ENCODE measurements at places on chromosomes 6 and 20.

DNA sequence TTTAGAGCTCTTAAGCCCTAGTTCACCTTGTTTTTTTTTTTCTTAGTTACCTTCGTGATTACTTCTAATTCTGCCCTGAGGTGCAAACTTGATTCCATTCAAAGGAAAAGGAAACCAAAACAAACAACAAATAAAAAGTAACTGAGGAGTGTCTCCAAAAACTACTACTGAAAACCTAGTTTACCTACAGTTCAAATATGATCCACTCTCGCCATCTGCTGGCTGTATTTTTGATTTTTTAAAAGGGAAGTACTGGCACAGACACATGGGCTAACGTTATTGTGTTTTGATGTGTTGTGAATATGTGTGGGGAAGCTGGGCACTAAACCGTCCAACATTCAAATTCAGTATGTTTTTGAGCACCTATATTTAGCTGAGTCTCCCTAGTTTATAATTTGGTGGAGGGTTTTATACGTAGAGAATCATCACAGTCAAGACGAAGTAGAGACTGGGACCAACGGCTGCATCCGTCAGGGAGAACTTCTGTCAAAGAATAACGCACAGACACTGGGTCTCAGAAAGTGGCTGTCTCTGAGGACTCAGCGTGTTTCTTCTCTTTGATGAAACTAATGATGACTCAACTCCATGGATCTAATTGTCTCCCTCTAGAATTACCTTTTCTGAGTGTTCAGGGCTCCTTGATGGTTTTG, 373.5 kb upstream of the BTBD3 start:
- peak; percentile 36 for DNase-seq

DNA sequence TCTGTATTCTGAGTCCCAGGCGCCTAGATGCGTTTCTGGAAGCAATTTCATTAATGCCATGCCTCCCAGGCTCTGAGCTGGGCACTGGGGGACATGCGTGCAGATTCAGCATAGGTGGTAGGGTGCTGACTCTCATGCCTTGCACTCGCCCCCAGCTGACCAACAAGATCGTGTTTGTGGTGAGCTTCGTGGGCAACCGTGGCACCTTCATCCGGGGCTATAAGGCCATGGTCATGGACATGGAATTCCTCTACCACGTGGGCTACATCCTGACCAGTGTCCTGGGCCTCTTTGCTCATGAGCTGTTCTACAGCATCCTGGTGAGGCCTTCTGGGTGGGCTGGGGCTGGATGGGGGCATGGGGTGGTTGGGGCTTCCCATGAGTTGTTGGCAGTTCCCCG, 21.6 kb downstream of the UQCC2 start:
- no peak for DNase-seq

DNA sequence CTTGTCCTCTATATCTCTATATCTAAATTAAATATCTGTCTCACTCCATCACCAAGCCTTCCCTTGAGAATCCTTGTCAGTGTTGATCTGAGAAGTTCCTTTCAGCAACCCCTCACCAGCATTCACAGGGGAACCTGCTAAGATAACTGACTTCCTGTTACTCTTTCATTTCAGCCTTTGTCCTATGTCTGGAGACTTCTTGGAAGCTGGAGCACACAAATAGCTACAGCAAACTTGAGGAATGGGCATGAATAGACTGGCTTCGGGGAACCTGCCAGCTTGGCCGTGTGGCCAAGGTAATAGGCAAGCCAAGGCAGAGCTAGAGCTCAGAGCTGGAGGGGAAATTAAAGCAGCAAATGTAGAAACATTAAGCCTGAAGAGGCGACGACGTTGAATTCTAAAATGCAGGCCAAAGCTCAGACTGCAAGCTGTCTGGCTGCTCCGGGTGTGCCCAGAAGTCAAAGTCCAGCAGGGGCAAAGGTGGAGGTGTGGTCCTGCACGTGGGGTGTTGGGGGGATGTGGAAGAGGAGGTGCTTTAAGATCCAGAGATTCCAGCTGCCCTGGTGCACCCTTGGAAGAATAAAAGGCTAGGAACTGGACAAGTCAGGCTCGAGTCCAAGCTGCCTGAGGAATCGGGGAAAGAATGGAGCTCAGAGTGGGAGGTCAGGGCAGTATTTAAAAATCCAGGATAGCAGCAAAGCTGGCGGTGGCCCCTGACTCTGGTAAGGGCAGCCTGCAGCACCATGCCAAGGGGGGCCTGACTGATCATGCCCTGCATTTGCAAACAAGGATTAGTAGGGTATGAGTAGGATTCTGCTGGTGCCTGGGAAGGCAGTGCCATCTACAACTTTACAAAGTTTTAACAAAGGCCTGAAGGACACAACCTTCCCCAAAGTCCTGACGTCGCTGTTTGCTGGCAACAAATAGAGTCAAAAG, 185.0 kb upstream of the SGK1 start:
- no peak for DNase-seq

GRCh38 chr6:35642471-35643161, 46.1 kb downstream of the FKBP5 start:
- no peak for DNase-seq

DNA sequence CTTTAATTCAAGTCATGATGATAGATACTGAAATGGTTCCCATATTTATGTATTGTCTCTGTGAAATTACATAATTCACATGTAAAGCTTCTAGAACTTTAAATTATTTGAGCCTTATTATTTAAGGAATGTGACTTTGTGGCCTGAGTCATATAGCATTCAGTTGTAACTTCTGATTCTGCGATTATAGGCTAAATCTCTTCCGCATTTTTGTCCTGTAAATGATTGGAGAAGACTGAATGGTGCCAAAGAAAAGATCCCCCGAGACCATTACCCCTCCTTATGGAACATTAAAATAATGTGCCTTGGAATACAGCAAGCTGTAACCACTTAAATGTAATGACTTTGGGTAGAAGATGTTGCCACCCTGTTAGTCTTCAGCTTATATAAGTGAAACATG, 63.3 kb upstream of the MAP7 start:
- DNase-seq = peak; percentile 37

DNA sequence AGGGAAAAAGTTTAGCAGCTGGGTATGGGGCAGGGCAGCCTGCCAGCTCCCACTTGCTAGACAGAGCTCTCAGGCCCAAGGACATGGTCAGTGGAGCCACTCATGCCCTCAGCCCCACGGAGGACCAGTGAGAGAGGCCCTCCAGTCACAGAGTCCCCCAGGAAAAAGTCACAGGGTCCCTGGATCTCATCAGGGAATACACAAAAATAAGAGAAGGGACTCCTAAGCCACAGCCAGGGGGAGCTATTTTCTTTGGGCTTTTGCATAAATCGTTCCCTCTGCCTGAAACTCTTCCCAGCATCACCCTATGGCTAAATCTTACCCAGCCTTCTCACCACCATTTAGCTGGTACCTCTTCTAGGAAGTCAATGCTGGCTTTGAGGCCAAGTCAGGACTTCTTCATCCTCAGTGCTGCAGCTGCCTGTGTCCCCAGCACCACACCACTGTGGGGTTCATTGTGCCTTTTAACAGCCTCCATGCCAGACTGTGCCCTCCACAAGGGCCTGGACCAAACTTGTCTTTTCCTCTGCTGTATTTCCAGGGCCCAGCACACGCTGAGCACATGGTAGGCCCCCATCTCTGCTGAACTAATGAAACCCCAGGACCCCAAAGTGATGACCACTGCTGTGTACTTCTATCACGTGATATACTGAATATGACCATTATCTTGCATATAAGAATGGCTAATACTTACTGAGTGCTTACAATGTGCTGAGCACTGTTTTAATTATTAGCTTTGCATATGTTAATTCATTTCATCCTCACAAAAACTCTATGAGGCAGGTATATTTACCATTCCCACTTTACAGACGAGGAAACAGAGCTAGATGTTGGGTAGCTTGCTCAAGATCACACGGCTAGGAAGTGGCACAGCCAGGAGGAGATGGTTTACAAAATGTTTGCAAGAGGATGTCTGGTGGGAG, 2.0 kb downstream of the ZNF335 start:
- no peak for DNase-seq

All from amniotic stem cell (primary cell).